ENCODE measurements at places on chromosomes 5 and 9. TPM values are rescaled to one million over a fixed set of nuclear protein-coding genes. Genes with fewer than 3 reads are reported as not detected.

- DNase-seq, result no peak
These were observed 71.2 kb downstream of the PLPP1 start for GRCh38 chr5:55463613-55464012.

DNA sequence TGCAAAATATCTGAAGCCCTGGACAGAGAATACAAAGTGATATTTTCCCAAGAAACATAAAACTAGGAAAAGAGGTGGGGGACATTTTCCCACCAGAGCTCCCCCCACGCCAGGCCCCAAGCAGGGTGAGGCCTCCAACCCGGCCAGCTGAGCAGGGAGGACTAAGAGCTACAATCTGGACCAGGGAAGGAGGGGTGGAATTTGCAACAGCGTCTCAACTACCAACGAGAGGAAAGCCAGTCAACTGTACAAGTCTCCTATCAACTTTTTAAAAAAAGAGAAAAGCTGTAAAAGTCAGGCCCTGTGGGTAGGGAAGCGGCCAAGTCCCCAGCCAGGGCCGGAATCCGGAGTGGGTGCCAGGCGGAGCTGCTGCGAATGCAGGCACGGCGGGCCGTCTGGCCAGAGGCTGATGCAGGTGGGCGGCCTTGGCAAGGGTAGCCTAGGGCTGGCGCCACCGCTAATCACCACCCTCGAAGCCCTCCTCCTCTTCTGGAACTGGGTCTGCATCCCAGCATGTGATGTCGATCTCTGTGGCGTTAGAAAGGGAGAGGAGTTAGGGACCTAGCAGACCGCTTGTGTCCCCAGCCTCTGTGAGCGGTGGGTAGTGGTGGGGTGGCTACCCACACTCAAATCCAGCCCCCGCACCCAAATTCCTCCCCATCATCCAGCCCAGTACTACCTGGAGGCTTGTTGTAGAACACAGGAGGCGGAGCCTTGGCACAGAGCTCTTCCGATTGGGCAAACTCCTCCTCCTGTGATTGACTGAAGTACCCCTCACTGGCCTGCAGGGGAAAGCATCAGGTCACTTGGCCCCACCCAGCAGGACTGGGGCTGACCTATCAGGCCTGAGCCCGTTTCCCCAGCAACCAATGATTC lies 10.6 kb downstream of the PRR7 start:
- peak; percentile 78 for DNase-seq

GRCh38 chr5:54517174-54517511 lies 416 bp upstream of the SNX18 start:
- DNase-seq, result no peak

DNA sequence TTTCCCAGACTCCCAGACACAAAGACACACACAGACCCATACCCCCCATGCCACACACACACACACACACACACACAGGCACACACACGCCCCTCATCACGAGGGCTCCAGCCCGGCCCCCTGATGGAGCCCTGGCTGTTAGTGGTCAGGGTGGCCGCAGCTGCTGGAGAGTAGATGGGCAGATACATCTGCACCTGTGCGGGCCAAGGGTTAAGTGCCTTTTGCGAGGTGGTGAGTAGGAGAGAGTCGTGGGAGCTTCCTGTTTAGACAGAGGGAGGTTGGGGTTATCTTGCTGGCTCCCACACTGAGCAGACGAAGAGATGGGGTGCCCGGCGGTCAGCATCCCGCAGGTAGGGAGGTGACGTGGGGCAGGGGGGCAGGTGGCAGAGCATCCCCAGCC lies 8.2 kb downstream of the PRRX2 start:
- no peak for DNase-seq

- DNase-seq, result no peak
These were observed 233.7 kb upstream of the TARS1 start for GRCh38 chr5:33206962-33207506.

- DNase-seq, result no peak
These were observed 284.1 kb upstream of the GRAMD2B start for GRCh38 chr5:126139086-126139485.

DNA sequence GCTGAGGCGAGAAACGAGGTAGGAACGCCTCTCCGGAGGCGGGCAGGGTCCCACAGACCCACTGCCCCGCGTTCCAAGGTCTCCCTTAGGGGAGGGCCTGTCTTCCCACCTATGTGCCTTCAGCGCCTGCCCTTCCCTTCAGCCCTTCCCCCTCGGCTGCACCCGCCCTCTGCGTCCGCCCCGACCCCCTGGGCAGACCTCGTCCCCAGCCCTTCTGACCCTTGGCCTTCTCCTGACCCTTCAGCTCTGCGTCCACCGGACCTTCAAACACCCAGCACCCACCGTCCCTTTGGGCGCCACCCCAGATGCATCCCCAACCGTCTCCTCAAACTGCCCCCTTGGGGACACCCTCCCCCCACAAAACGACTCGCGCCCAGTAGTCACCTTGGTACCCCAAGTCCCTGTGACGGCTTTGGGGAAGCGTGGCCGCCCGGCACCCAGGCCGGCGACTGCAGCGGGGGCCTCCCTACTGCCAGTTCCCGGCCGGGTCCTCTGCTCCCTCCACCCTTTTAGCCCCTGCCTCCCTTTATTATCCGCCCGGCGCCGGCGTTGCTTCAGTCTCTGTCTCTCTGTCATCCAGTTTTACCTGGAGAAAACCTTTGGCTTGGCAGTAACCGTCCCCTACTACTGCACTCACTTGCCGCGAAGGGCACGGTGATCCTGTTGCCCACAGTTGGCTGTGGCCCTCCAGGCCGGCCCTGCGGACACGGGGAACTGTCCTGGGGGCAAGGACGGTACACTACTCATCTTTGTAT lies 421 bp downstream of the RUSC2 start:
- peak; percentile 46 for DNase-seq

DNA sequence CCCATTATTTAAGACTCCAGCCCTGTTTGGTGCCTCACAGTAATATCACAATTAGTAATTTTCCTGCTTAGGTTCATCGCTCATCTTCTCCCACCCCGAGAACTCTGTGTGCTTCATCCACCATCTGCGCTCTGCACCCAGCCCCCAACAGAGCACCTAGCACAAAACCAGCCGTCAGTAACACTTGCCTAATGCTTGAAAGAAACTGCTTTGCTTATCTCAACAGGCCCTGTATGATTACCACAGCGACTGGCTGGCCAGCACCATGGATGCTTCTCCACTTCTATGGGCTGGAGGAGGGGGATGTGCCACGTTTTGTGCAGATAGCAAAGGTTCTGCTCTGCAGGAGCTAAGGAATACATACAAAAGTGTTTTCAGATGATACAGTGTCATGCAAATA lies 166.8 kb downstream of the SPOCK1 start:
- DNase-seq, result peak; percentile 19

- DNase-seq, result no peak
These were observed 180.6 kb upstream of the PAPPA start for GRCh38 chr9:115972843-115973595.

DNA sequence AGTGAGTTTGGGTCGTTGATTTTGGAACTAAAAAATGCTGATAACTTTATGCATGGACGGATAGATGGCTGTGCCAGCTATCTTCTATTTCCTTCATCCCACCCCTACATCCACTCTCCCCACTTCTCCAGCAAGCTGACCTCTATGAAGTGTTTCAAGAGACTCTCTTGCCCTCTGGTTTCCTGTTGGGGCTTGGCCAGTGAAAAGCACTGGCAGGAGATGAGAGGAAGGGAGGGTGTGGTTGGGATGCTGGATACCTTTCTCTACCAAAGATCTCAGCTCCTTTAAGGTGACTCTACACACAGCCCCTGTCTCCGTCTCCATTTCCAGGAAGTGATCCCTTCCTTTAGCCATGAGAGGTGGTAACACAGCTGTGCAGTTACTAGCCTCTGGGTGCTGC lies 30.0 kb upstream of the JMY start:
- no peak for DNase-seq

- no peak for DNase-seq
These were observed 560.1 kb downstream of the RAB3C start for GRCh38 chr5:59142927-59143326.

- no peak for DNase-seq
These were observed 27.9 kb upstream of the CTNNA1 start for GRCh38 chr5:138725153-138725817.

DNA sequence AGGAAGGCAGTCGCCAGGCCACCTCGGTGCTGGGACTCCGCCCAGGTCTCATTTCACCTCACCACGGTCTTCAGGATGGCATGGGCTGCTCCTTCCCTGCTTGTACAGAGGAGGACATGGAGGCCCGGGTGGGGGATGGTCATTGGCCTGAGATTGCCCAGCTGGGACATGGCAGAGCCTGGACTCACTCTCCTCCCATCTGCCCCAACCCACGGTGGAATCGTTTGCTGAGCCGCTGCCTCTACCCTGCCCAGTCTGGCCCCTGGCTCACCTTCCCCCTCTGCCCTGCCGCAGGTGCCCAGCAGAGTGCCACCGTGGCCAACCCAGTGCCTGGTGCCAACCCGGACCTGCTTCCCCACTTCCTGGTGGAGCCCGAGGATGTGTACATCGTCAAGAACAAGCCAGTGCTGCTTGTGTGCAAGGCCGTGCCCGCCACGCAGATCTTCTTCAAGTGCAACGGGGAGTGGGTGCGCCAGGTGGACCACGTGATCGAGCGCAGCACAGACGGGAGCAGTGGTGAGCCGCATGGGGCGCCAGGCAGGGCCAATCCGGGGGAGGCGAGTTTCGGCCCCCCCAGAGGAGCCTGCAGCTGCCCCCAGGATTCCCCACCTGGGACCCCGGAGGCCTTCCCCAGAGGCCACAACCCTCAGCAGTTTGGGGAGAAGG lies 36.7 kb downstream of the HK3 start:
- no peak for DNase-seq

- DNase-seq, result no peak
These were observed 24.5 kb upstream of the KDM4C start for GRCh38 chr9:6733257-6733656.

DNA sequence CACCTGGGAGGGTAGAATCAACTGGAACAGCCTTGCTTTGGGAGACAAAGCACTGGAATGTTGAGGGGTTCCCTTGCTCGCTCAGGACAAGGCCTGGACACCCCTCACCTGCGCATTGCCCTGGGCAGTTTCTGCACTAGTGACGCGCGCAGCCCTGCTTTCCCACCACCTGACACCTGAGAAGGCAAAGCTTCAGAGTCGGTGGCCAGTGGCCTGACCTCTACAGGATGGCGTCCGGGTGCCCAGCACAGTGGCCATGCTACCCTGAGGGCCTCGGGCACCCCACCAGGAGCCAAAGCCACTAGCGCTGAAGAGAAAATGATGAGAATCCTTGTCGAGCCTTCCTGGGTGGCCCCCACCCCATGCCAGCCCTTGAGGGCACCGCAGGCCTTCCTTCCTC lies 161.3 kb downstream of the OLFM1 start:
- DNase-seq, result no peak

ACTBL2 gene
- not detected for total RNA-seq

SLC45A2 gene
- not detected for total RNA-seq

GLIPR2 gene
- 11.0 TPM for total RNA-seq

OTP gene
- total RNA-seq, result not detected

ADAMTS12 gene
- total RNA-seq, result 2.6 TPM
